ENCODE measurements at places on chromosomes 6 and 20.

GRCh38 chr6:52331793-52332457 is 30.0 kb upstream of the PAQR8 start:
- DNase-seq: no peak

GRCh38 chr6:67391955-67392354 is 1243.1 kb upstream of the ADGRB3 start:
- no peak for DNase-seq

DNA sequence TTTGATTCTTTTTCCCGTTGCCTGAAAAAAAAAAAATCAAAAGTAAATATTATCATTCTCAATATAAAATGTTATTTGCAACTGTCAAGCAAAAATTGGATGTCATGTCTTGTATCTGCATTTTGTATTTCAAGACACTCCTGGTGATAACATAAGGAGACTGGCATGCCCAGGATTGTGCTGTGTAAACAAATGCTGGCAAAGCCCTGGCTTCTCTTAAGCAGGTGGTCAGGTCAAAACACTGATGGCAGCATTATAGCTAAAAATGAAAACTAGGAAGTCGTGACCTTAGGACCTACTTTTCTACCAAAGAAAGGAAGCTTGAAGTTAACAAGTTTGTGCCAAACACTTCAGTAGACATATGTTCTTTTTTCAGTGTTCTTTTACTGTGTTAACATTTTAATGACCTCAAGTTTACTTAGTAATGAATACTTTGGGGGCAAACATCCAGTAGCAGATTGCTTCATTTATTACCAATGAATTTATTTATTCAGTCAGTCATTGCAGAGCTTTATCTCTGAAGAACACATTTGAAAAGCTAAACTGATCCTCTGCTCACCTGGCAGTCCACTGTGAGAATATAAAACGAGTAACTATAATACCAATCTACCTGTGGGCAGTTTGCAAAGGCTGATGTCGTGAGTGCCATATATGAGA is 243.1 kb upstream of the FLRT3 start:
- no peak for DNase-seq

- no peak for DNase-seq
These were observed 491.4 kb upstream of the RNF217 start for GRCh38 chr6:124470803-124471202.

- peak; percentile 49 for DNase-seq
These were observed 70.4 kb upstream of the MLN start for GRCh38 chr6:33874136-33874760.

DNA sequence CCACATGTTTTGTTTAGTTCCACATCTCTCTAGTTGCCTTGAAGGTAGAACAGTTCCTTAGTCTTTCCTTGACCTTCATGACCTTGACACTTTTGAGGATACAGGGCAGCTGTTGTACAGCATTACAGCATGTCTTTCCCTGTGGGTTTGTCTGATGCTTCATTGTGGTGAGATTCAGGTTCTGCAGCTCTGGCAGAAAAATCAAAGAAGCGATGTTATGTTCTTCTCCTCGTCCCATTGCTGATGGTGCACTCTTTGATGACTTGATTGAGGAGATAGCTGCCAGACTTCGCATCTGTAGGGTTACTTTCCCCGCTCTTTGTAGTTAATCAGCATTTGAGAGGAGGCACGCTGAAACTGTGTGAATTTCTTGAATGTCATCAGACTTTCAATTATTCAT is 12.0 kb downstream of the CEBPB start:
- no peak for DNase-seq

DNA sequence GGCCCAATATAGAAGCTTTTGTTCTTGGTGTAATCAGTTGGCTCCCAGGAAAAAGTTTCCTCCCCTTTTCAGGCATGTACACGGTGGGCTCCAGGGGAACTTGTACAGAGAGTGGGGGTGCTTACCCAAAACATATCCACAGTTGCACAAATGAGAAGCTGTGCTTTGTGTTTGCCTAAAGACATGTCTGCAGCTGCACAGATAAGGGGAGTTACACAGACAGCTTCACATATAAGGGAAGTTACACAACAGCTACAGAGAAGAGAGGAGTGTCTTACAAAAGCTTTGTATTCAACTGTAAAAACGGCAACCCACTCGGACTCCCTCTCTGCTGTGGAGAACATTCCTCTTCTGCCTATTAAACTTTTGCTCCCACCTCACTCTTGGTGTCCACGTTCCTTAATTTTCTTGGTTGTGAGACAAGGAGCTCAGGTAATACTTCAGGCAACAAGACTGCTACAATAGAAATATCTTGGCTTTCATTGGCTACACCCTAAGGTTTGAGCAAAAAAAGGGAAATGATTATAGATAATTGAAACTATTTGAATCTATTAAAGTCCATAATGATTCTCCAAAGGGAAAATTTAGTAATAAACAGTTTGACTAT is 7.4 kb upstream of the PNRC1 start:
- no peak for DNase-seq

DNA sequence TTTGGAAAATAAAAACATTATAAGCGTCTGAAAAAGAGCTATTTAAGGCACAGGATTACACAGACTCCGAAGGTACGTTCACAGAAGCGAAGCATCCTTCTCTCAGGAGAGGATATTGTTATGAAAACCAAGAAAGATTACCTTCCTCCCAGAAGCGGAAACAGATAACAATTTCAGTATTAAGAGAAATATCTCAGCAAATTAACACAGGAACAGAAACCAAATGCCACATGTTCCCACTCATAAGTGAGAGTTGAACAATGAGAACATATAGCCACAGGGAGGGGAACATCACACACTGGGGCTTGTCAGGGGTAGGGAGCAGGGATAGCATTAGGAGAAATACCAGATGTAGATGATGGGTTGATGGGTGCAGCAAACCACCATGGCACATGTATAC is 109.7 kb downstream of the CDK19 start:
- no peak for DNase-seq

DNA sequence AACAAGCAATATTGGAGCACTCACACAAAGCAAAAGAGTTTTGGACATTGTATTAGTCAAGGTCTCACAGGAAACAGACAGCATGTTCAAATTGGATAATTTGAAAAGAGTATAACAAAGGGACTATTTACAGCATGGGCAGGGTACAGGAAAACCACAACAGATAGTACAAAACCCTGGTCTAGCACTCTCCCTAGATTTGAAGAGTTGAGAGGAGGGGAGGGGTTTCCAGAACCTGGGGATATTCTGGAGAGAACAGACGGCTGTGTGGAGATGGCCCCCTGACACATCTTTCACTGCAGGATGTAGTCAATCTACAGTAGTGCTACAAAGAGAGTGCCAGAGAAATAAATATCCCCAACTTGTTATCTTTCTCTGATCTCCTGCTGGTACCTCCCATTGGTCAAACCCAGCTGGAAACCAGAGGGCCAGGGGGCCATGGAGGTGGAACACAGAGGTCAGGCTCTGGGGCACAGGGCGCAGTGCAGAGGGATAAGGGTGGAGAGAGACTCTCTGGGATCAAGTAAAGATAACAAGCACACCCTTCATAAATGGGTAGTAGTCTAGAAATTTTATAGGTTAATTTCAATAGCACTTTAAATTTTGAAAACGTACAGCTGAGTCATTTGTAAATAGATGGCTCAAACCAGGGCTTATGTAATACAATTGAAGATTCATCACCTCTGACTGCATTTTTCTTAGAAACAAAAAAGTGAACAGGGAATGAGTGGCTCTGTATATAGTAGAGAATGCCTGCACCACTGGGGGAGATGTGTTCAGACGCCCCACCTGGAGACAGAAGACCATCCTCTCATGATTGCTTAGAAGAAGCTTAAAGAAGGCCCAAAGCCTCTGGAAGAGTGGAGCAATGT is 25.7 kb downstream of the RCAN2 start:
- no peak for DNase-seq

GRCh38 chr20:2814076-2814475 is 711 bp upstream of the C20orf141 start:
- DNase-seq: peak; percentile 62

- DNase-seq: no peak
These were observed 92.9 kb upstream of the TOX2 start for GRCh38 chr20:43821795-43822194.

DNA sequence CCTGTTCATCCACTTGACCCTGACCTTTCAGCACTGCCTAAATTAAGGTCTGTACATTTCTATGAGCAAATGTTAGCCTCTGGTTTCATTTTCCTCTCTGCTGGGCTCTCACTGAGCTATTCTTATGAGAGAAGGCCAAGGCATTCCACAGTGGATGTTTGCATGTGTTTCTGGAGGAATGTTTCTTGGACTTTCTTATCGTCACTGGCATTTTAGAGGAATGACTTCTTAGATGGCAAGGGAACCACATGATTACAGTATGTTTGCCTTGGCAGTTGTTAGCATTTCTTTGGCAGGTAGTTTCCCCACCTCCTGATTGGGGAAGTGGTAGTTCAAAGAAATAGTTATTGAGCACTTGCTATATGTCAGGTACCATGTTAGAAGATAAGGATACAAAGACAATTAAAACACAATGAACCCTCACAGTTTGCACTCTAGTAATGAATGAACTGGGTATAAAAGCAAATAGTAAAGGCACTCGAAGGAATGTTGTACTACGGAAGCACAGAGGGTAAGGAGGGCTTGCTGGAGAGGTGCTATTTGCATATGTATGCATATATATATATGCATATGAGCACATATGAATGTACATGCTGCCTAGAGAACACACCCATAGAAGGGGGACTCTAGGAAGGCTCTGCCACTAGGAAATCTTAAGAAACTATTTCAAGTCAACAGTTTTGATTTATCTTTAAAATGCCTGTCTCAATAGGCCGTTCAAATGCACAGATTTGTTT is 307.4 kb downstream of the EYA4 start:
- DNase-seq: no peak

GRCh38 chr20:43492101-43492500 is 15.4 kb upstream of the L3MBTL1 start:
- no peak for DNase-seq

GRCh38 chr20:25310921-25311728 is 63.2 kb downstream of the PYGB start:
- no peak for DNase-seq

DNA sequence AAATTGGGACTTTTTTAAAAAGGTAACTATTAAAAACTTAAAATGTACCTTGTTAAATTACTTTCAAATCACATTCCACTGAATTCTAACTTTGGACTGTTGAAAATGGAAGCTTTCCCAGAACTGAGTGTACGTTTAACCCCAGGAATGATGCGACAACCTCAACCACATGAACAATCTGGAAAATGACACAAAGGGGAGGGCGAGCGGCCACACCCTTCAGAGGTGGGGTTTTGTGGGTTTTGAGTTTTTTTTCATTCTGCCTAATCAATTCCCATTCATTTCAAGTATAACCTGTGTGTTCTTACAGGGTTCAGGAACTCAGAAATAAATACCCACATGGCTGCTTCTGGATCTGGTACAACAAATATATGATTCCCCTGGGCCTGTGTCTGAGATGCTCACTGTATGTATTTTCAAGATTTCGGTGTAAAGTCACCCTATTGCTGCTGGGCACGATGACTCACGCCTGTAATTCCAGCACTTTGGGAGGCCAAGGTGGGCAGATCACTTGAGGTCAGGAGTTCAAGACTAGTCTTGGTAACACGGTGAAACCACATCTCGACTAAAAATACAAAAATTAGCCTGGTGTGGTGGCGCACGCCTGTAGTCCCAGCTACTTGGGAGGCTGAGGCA is 21.6 kb downstream of the CNKSR3 start:
- DNase-seq: no peak

DNA sequence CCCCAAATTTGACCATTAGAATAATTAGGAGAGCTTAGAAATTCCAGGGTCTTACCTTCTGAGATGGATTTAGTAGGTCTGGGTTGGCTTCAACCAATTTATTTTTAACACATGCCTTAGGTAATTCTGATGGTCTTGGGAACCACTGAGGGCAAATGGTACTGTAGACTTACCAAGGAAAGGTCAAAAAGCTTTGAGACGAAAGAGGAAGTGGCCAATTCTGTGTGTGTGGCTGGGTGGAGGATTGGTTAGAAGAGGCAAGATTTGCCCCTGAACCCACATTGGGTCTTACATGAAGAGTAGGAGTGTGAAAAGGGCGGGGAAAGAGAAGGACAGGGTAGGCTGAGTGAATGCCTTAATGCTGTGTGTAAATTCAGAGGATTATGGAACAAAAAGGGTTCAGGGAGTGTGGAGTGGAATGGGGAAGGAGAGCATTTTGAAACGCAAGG is 2.7 kb downstream of the ITCH start:
- no peak for DNase-seq

GRCh38 chr20:34023937-34024722 is 30.4 kb downstream of the RALY start:
- peak; percentile 37 for DNase-seq

DNA sequence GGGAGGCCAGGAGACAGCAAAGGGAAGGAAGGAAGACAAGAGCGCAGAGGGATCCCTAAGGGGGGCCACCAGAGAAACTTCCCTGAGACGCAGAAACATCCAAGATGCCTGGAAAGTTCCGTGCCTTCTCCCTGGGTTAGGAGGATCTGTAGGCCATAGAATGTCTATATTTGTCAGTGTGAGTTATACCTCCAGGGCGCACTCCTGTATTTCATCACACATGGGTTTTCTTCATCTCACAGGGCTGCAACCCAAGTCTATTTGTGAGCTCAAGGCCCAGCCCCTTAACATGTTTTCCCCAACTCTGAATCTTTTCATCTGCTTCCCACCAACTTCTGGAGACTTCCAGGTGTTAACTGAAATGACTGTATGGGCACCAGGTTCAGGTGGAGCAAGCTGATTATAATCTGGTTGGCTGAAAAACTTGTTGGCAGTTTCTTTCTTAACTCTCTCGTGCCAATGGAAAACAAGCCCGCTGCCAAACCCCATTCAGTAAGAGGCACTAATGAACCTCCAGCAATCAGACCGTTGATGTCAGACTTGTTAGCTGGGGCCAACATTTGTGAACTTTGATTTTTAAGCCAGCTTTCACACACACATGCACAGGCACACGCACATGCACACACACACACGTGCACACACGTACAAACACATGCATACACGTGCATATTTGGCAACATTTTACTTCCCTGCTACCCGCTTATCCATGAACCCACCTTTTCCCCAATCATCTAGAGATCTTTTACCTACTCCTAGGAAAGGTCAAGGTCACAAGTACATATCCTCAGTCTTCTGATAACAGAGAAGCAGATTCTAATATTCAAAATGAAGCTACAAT is 247.5 kb upstream of the GMDS start:
- no peak for DNase-seq

DNA sequence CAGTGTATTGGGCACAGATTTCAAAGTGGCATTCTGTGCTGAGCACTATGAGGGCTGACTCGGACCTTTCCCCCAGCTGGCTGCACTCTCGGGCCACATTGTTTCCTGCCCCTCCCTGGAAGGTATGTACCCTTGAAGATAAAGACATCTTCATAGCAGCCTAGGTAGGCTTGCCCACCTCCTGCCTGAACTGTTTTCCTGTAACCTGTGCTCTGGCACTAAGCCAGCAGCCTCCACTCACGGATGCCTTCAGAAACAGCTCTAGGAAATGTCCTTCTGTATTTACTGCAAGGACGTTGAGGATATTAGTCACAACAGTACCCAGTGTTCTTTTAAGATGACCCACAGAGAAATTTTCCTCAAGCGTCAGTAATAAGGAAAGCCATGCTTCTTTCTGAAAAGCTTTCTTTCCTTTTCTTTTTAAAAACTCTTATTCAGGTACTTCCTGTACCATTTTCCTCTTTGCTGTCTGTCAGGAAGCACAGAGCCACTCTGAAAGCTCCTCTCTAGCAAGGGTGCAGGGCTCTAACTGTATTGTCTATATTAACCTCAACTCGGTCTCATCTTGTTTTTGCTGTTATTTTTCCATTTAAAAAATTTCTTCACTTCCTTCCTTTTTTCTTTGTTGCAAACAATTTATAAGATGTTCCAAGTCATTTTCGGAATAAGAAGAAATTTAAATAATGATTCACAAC is 43.5 kb downstream of the TTI1 start:
- no peak for DNase-seq

- DNase-seq: no peak
These were observed 94.4 kb upstream of the IMPG1 start for GRCh38 chr6:76166874-76167273.
